ENCODE measurements at places on chromosomes 5 and 9.

GRCh38 chr5:5473226-5473625 is 50.7 kb downstream of the ICE1 start:
- DNase-seq, result no peak

DNA sequence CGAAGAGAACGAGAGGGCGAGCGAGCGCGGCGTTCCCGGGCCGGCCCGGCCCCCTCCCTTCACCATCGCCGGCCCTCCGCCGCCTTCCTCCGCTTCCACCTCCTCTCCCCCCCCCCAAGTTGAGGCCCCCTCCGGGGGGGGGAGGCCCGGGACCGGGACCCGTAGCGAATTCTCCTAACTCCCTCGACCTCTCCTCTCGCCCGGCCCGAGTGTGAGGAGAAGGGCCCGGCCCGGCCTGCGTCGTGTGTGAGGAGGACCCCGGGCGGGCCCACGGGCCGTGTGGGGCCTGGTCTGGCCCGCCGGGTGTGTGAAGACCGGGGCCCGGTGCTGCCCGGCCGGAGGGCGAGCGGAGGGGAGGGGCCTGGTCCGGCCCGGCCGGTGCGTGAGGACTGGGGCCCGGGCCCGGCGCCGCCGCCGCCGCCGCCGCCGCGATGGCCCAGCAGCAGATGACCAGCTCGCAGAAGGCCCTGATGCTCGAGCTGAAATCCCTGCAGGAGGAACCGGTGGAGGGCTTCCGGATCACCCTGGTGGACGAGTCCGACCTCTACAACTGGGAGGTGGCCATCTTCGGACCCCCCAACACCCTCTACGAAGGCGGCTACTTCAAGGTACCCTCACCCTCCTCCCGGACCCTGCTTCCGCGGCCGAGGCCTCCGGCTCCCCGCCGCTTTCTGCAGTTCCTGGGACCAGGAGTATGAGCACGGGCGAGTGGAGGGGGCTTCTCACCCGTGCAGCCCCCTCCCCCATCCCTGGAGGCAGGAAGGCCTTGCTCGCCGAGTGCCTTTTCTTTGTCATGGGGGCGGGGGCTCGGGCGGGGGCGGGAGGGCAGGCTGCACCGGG is 587 bp downstream of the UBE2R2 start:
- DNase-seq, result no peak

- no peak for DNase-seq
Observed at GRCh38 chr9:121362813-121363621, 7.0 kb downstream of the STOM start.

DNA sequence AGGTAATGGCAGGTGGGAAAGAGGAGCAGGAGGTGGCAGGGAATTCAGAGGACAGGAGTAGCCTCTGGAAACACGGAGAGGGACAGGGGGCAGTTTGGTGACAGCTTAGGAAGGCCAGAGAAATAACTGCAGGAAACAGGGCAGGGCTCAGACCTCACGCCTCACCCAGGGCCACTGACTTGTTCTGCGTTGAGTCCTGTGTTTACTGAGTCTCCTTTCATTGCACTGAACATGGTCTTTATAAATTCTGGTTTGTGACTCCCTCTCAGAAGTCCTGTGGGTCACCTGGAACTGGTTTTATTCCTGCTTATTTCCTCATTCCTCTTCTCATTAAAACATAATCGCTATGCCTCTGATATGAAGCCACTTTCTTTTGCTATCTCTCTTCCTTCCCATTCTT is 55.2 kb upstream of the ZNF622 start:
- no peak for DNase-seq

GRCh38 chr9:135083831-135084230 is 3.6 kb upstream of the OLFM1 start:
- DNase-seq, result no peak

- DNase-seq, result no peak
Observed at GRCh38 chr5:33059081-33059480, 348.0 kb downstream of the NPR3 start.

- no peak for DNase-seq
Observed at GRCh38 chr9:102434545-102434944, 560.6 kb upstream of the CYLC2 start.

DNA sequence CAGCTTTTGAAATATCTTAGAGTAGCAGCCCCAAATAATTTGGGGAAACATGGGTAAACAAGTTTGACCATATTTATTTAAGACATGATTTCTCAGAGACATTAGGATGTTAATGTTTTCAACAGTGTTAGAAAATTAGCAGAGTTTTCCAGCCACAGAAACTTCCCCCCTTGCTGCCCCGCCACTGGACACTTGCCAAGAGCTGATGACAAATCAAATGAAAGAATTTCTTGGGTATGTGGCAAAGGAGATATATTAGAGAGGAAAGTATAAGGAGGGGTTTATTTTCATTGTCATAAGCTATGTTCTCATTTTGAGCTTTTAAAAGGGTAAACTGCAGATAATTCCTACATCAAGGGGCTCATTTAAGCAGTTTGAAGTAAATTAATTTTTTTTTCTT is 15.9 kb downstream of the GABRA1 start:
- DNase-seq, result no peak

GRCh38 chr9:3740690-3741419 is 215.1 kb upstream of the RFX3 start:
- no peak for DNase-seq

DNA sequence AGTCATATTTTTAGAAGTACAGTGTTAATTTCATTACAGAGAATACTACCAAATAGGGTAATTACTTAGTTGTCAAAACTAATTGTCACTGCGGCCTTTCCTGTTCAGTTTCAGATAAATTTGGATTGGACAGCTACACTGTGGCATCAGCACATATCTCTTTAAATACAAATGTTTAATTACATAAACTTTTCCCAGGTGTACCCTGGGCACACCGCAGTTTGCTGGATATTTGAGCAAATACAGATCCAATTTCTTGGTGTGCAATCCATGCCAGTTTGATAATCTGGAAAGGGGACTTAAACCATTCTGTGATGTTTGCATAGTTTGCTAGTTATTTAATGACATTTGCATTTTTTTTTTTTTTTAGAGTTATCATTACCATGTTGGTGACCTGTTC is 10.8 kb downstream of the ATP6V0E1 start:
- DNase-seq, result no peak

GRCh38 chr5:178331491-178331996 is 98.9 kb upstream of the PHYKPL start:
- no peak for DNase-seq

DNA sequence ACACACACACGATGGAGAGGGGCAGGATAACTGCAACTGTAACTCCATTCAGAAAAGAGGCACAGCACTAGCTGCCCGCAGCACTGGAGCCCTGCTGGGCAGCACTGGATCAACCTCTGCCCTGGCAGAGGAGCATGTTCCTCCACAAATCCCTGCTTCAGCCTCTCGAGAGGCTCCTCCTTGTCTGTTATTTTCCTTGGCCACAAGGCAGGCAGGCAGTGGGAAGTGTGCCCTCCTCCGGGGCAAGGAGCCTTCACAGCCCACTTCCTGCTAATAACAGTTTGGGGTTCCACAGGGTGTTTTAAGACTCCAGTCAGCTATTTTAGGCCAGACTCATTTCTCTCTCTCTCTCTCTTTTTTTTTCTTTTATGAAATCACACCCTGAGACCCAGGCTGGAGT is 11.8 kb downstream of the FXN start:
- DNase-seq, result no peak

- no peak for DNase-seq
Observed at GRCh38 chr9:4297786-4298254, 2.0 kb downstream of the GLIS3 start.

- DNase-seq, result no peak
Observed at GRCh38 chr5:78416677-78417425, 56.4 kb downstream of the SCAMP1 start.

- DNase-seq, result peak; percentile 43
Observed at GRCh38 chr5:74017786-74018211, 391.8 kb downstream of the ARHGEF28 start.

GRCh38 chr5:83000428-83000827 is 76.8 kb downstream of the TMEM167A start:
- no peak for DNase-seq

DNA sequence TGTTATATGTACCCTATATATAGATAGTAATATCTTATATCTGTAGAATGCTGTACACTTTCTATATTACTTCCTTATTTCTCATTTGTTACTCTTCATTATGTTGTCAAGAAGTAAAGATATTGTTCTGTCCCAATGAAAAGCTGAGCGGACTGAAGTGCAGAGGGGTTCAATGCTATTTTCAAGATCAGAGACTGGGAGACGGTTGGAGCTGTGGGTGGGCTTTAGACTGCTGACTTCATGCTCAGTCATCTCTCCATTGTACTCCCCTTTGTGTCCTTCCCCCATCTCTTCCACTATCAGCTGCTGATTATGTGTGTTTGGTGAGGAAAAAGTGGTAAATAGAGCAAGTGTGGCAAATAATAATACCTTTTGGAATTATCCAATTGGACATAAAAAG is 532.3 kb upstream of the ZNF608 start:
- no peak for DNase-seq

GRCh38 chr5:32455311-32455710 is 10.8 kb upstream of the ZFR start:
- DNase-seq, result no peak

DNA sequence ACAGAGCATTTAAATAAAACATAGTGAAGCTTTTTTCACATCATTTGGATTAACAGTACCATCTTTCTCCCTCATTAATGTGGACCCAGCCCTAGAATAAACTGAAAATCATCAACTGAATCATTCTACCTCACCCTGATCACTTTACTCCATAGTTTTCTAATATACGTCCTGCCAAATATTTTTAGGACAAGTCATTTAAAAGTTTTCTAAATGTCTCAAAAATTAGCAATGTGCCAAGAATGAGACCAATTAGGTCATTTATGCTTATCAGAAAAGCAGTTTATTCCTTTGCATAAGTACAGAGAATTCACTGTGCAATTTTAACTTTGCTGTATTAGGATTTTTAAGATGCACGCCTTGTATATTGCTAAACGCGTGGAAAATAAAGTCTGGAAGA is 284.4 kb downstream of the PIK3R1 start:
- no peak for DNase-seq
